ENCODE measurements at places on chromosomes 2 and 18.
A peak's percentile ranks its signal among the peaks of the same experiment; 100 is the strongest.

GRCh38 chr2:12737738-12738485 is 21.2 kb downstream of the TRIB2 start:
- no peak for DNase-seq

GRCh38 chr2:39492095-39492590 is 55.1 kb upstream of the MAP4K3 start:
- no peak for DNase-seq

GRCh38 chr2:58027029-58027428 is 19.6 kb upstream of the VRK2 start:
- no peak for DNase-seq

GRCh38 chr18:48099481-48100164 is 169.2 kb upstream of the SMAD2 start:
- no peak for DNase-seq

- DNase-seq = no peak
Observed at GRCh38 chr2:193885419-193885818, 1690.7 kb upstream of the TMEFF2 start.

DNA sequence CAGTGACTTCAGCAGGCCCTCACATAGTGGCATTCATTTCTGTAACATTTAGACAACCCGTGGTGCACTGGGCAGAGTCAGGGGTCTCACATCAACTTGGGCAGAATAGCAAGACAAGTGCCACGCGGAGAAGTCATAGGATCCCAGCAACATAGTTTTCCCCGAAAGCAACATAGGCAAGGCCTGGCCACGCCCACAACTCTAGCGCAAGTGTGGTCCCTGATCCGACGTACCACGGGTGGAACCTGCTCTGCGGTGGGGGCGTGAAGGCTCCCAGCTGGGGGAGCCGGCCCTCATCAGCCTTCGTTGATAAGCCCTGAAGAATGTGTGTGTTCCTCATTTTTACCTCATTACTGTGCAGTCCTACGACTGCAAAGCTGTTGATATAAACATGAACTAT is 261.2 kb downstream of the EIPR1 start:
- DNase-seq = no peak

GRCh38 chr2:168552450-168552856 is 96.4 kb downstream of the CERS6 start:
- DNase-seq = no peak

DNA sequence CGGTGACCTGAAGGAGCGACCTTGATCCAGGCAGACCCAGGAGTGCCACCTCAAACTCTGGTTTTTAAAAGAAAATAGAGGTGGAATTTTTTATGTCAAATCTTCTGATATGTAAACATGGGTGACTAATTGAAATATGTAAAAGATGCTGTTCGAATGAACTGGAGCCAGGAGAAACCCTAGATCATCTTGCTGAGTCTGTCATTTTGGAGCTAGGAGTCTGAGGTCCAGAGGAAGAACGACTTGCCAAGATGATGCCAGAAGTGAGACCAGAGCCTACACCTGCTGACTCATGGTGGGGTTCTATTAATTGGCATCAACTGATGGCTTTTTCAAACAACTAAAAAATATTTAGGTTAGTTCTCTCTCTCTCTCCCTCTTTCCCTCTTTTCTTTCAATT is 74.1 kb downstream of the ACAA2 start:
- DNase-seq = no peak

GRCh38 chr2:150997066-150997465 is 264.6 kb downstream of the RBM43 start:
- DNase-seq = no peak

GRCh38 chr18:64519201-64519600 is 370.3 kb upstream of the LINC00305 start:
- DNase-seq = no peak

DNA sequence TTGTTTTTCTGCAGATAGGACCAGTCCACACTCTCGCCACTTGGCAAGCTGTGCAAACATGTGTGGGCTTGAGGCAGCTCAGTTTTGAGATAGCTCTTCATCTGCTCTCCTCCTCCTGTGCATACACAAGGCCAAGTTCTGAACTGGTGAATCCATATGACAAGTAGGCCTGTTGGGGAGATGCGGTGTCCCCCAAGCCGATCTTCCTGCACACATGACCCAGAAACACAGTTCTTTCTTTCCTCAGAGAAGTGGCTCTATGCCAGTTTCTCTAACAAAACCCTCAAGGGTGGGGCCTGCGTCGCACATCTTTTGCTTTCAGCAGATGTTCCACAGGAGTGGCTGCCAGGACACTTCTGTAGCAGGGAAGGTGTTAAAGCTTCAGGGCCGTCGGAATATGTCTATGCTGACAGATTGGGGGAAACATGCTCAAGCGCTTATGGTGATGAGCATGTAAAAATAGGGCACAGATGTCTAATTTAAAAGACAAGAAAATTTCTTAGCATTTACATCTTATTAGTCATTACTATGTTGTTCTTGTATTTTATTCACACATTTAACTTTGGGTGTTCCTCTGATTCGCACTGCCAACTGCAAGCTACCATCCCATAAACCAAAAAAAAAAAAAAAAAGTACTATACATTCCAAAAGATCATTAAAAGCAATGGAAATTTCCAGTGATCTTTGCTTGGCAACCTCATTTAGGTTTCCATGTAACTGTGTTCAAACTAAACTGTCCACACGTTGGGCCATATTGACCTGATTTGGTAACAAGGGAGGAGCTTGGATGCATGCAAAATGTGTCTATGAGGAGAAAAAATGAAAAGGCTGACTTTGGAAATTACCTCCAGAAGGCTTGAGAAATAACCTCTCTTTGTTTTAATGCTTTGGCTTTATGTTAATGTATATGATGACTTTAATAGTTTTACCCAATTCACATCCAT is 1055.5 kb upstream of the KLHL29 start:
- DNase-seq = no peak

GRCh38 chr2:127575941-127576432 is 40.5 kb downstream of the MYO7B start:
- no peak for DNase-seq

- peak; percentile 55 for DNase-seq
Observed at GRCh38 chr2:38115216-38116032, 39.5 kb upstream of the CYP1B1 start.

GRCh38 chr2:72819501-72819900 is 6.3 kb downstream of the EXOC6B start:
- DNase-seq = no peak

DNA sequence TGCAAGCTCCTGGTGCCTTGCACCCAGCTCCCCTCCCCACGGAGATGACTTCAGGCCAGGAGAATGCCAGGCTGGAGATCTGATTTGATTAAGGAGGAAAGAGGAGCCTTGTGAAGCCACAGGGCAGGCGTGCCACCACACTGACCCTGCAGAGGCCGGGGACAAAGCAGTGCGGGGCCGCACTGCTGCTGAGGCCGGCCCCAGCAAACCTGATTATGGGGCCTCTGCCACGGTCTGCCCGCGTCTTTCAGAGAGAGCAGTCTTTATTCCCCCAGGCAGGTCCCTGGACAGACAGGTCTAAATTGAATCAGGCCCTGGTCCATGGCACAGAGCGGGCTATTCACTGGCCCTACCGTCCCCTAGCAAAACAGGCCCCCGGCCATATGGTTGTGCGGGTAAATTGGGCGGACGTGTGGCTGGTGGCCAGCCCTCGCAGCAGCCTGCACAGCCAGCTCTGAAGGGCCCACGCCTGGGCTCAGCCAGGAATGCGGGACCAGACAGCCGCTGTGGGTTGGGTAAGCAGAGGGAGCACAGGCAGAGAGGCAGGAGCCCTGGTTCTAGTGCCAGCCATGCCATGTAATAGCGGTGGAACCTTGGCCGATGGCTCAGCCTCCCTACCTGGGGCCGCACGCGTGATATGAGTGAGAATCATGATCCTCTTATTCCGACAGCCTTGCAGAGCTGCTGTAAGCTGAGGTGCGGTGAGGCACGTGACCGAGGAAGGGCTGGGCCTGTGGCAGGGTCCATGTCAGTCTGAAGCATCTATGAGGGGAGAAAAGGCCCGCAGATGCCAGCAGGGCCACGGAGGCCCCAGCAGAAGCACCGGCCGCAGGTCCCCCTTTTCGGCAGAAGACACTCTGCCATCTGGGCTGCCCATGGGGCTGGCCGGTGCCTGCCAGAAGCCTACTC is 97.3 kb upstream of the MYCN start:
- no peak for DNase-seq

GRCh38 chr2:60353863-60354262 is 199.6 kb downstream of the BCL11A start:
- no peak for DNase-seq

DNA sequence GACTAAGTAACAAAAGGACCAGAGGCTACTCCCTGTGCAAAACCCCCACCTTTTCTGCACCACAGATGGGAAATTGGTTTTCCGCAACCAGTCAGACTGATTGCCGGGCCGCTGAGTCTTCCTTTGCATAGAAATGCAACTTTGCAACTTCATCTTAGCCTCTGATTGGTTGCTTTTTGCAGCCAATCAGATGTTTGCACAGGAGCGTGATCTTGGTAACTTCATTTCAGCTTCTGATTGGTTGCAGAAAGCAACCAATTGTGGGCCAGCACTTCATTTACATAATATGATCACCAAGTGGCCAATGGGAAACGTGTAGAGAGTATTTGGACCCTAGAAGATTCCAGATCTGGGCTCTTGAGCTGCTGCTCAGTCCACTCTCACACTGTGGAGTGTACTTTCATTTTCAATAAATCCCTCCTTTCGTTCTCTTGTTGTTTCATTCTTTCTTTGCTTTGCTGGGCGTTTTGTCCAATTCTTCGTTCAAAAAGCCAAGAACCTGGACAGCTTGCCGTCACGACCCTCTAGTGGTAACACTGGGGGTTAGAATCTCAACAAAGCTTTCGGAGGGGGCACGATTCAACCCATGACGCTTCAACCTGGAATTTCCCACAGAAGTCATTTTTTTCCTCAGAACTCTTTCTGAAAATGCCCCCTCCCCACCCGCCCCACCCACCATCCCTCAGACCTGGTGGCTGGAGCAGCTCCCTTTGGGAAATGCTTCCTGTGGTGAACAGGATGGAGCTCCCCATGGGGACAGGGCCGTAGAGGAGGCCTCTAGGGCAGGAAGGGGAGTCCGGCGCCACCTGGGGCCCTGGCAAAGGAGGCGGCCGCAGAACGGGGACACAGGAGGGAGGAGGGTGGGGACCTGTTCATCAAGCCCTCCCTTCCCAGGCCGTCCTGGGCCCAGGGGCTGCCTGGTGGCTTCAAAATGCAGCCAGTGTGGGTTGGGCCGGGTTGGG is 31.8 kb upstream of the KCNF1 start:
- DNase-seq = no peak

GRCh38 chr2:236367506-236368289 is 103.5 kb upstream of the ASB18 start:
- DNase-seq = no peak

DNA sequence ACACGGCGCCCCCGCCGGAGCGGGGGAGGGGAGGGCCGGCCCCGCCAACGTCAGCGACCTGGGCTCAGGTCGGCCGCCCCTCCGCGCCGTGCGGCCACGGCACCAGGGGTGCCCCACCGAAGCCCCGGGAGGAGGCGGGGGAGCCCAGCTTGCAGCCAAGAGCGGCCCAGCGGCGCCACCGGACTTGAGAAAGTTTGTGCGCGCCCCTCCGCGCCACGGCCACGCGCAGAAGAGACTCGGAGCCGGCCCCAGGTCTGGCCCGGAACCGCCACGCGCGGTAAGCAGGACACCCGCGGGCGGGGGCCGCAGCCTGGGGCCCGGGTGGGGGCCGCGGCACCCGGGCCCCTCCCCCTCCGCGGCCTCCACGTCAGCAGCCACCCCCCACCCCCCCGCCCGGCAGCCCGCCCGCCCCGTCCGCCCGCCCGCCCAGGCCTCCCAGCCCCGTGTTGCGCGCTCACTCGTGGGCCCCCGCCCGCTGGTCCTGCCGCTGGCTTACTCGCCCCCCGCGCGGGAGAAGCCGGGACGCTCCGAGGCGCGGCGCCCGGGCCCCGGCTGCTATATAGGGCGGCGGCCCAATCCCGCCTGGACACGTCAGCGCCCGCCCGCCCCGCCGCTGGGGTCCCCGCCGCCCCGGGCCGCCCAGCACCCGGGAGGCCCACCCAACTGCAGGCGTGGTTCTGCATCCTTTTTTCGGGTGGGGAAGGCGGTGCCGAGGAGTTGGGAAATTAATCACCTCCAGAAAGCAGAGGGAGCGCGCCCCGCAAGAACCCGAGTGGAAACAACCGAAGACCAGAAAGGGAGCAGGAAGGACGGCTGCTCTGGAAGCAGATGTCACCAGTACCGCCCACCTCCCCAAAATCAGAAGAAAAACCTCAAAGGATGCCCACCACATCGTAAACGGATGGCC is 42.9 kb downstream of the HDLBP start:
- DNase-seq = no peak

DNA sequence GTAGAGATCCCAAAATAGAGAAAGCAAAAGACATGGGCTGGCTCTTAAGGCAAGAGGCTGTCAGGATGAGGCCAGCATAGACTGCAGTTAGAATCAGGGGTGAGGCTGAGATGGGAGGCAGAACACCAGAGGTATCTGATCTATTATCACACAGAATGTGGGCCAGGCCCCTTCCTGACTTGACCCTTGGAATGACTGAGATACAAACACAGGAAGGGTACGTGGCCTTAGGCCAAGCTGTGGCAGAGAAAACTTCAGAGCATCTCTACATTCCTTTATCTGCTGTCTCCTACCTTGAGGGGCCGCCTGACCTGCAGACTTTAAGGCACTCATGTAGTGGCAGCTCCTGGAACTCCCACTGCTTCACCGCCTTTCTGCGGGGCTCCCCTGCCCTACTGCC is 28.4 kb downstream of the TMEM17 start:
- no peak for DNase-seq

DNA sequence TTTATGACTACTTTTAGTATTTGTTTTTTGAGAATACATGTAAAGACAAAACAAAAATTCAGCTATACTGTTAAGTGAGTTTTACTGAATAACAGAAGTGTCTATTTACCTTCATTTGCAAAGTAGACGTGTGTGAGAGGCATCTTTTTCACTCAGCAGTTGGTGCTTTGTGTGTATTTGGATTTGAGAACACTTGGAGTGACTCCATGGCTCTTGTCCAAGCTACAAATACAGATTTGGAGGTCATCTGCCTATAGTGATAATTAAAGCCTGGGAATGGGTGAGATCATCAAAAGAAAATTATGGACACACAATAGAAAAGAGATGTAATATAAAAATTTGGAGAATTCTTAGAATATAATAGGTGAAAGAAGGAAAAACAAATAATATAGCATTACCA is 6.2 kb downstream of the NAB1 start:
- DNase-seq = no peak

DNA sequence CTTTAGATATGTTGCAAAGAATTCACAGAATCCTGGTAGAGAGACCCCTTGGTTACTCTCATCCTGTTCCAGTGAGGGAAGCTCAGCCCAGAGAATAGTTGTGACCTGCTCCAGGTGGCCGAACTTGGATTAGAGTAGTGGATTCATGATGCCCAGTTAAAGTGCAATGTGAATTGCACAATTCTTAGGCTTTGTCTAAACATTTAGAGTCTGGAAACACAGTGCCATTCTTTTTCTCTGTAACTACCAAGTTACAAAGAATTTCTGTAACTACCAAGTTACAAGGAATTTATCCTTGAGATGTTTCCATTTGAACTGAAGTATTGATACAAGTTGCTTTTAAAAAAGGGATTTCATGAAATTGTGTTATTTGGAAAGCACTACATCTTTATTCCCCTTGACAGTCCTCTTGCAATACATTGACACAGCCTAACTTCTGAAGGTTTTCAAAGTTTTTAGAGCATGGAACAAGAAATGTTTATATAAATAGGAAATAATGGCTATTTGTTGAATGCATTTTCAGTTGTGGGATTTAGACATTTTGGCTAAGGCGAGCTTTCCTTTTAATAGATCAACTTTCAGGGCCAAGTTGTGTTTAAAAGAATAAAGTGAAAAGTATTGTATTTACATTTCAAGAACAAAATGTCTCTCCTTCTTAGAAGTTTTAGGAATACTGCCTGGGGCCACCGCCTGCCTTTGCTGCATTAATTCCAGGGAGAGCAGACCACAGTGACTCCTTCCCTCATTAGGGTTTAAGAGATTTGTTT is 315.0 kb downstream of the LPIN1 start:
- no peak for DNase-seq

Measured in 8988T (cell line).